ENCODE measurements at places on chromosomes 1 and 21.
A peak's percentile ranks its signal among the peaks of the same experiment; 100 is the strongest.

GRCh38 chr21:35882791-35883240 lies 177.5 kb downstream of the SETD4 start:
- no peak for DNase-seq
- H3K27ac ChIP-seq: no peak overlapping the region
- no peaks in the 10 kb centered on the region for H3K4me1 ChIP-seq
- no peaks in the 10 kb centered on the region for H3K27me3 ChIP-seq
- no peaks in the 10 kb centered on the region for H3K36me3 ChIP-seq

DNA sequence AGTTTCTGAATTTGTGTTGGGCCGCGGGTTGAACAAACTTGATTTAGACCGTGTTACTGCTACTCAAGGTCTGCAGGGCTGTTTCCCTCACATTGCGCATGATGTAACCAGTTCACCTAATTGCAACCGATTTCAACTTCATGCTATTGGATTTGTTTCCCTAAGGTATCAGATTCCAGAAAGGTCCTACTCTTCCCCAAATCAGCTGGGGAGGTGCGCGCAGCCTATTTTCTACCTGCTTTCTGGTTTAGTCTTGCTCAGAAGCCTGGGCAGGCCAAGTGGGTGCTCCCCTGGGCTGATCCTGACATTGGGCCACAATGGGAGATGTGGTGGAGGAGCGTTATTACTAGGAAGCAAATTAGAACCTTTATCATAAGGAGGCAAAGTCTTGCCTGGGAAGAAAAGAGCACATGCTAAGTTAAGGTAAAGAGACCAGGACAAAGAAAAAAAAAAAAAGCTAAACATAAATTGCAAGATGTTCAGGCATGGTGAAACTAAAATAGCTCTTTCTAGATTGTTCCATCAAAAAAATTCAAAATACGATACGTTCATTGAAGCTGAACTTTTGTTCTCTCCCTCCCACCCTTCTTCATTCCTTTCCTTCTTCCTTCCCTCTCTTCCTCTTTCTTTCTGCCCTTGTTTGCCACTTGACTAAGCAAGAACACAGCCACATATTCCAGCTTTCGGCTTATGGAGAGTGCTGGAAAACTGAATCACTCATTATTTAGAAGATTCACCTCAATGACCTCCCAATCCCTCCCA lies 28.8 kb upstream of the TARBP1 start:
- H3K27ac ChIP-seq: no peak overlapping the region
- no peak overlapping the region for H3K4me3 ChIP-seq
- H3K27me3 ChIP-seq: no peaks in the 10 kb centered on the region
- H3K4me1 ChIP-seq: peaks cover 13% of the 10 kb centered on the region

- H3K27ac ChIP-seq: no peak overlapping the region
- DNase-seq: no peak
- no peaks in the 10 kb centered on the region for H3K36me3 ChIP-seq
- no peaks in the 10 kb centered on the region for H3K4me1 ChIP-seq
- no peaks in the 10 kb centered on the region for H3K27me3 ChIP-seq
- no peak overlapping the region for H3K4me3 ChIP-seq
Measured at GRCh38 chr1:181180407-181181031, 92.0 kb downstream of the IER5 start.

- H3K4me3 ChIP-seq: no peak overlapping the region
- no peak for DNase-seq
- H3K27ac ChIP-seq: no peak overlapping the region
- H3K36me3 ChIP-seq: no peaks in the 10 kb centered on the region
- no peaks in the 10 kb centered on the region for H3K4me1 ChIP-seq
- no peaks in the 10 kb centered on the region for H3K27me3 ChIP-seq
Measured at GRCh38 chr21:24123785-24124184, 1483.5 kb downstream of the MRPL39 start.

GRCh38 chr1:40095806-40096205 lies 1.2 kb downstream of the PPT1 start:
- peaks cover 11% of the 10 kb centered on the region for H3K36me3 ChIP-seq
- H3K4me1 ChIP-seq: no peaks in the 10 kb centered on the region
- H3K4me3 ChIP-seq: no peak overlapping the region
- H3K27ac ChIP-seq: no peak overlapping the region
- no peaks in the 10 kb centered on the region for H3K27me3 ChIP-seq
- no peak for DNase-seq

GRCh38 chr1:40029608-40030007 lies 10.9 kb upstream of the CAP1 start:
- no peaks in the 10 kb centered on the region for H3K36me3 ChIP-seq
- H3K4me3 ChIP-seq: no peak overlapping the region
- H3K27me3 ChIP-seq: no peaks in the 10 kb centered on the region
- no peaks in the 10 kb centered on the region for H3K4me1 ChIP-seq
- no peak for DNase-seq

GRCh38 chr1:84214115-84214956 lies 70.3 kb downstream of the PRKACB start:
- H3K36me3 ChIP-seq: peaks cover 1% of the 10 kb centered on the region
- no peak overlapping the region for H3K27ac ChIP-seq
- no peaks in the 10 kb centered on the region for H3K4me1 ChIP-seq

GRCh38 chr1:212686591-212686990 lies 13.0 kb downstream of the BATF3 start:
- DNase-seq: no peak
- no peaks in the 10 kb centered on the region for H3K4me1 ChIP-seq
- no peaks in the 10 kb centered on the region for H3K27me3 ChIP-seq
- no peak overlapping the region for H3K4me3 ChIP-seq

GRCh38 chr1:242002510-242002909 lies 3.6 kb upstream of the MAP1LC3C start:
- H3K4me3 ChIP-seq: no peak overlapping the region
- H3K27ac ChIP-seq: no peak overlapping the region
- H3K4me1 ChIP-seq: no peaks in the 10 kb centered on the region

DNA sequence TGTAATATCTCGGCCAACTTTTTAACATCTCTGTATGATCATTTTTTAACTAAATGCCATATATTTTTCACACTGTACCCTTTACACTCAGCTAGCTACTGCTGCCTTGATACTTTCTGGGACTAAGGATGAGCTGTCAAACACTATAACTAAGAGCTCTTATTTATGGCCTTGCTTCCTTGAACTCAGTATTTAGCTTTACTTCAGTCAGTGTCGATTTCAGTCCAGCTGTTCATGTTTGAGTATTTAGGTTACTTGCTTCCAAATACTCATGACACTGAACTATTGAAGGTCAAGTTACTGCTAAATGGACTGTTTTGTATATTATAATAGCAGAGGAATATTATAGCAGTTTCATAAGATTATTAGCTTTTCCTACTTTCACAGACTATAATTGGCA lies 25.9 kb upstream of the USP25 start:
- no peak overlapping the region for H3K27ac ChIP-seq
- H3K36me3 ChIP-seq: no peaks in the 10 kb centered on the region
- no peak overlapping the region for H3K4me3 ChIP-seq
- DNase-seq: no peak
- no peaks in the 10 kb centered on the region for H3K4me1 ChIP-seq

DNA sequence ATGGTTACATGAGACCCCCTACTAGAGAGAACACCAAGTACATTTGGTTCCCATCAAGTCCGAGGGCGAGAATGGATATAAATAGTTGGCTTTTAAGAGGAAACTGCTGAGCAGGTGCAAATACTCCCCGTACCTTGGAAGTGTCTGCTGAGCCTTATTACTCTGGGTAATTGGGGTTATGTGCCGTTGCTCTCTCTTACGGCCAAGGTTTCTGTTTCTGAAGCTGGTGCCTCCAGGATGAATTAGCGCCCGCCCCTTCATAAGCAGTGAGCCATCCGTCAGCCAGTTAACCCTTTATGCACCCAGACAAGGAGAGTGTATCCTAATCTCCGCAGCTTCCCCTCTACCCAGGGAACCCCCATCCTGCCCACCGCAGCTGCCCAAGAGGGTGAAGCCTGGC lies 90.4 kb upstream of the AJAP1 start:
- H3K4me1 ChIP-seq: no peaks in the 10 kb centered on the region
- no peak overlapping the region for H3K4me3 ChIP-seq
- H3K27me3 ChIP-seq: no peaks in the 10 kb centered on the region
- no peak overlapping the region for H3K27ac ChIP-seq

DNA sequence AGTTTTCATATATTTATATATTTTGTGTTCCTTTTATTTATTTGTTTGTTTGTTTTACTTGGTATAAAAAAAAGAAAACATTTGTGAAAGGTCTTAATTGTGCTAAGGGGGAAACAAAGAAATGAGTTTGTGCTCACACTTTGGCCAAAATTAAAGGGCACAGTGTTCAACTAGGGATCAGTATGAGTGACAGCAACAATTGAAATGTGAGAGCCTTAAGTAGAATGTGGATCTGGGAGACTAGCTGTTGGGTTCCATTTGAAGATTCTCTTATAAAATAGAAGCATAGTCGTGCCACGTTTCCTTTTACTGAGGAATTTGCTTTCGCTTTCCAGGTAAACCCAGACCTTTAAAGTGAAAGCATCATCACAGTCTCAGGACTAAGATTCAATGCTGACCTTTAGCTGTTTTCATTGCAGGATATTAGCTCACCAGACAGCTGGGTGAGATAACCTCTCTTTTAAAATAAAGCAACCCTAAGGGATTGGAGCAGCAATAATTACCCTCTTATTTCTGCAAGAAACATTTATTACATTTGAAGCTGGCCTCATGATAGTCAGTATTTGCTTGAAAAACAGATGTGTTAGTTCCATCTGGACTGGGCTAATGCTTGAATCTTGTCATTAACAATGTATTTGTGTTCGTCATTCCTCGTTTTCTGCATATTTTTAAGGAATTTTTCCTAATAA lies 37.1 kb upstream of the CD55 start:
- H3K27ac ChIP-seq: peak overlapping the region; percentile 60
- peaks cover 6% of the 10 kb centered on the region for H3K4me1 ChIP-seq
- no peak for DNase-seq
- no peaks in the 10 kb centered on the region for H3K36me3 ChIP-seq
- no peak overlapping the region for H3K4me3 ChIP-seq
- H3K27me3 ChIP-seq: no peaks in the 10 kb centered on the region

DNA sequence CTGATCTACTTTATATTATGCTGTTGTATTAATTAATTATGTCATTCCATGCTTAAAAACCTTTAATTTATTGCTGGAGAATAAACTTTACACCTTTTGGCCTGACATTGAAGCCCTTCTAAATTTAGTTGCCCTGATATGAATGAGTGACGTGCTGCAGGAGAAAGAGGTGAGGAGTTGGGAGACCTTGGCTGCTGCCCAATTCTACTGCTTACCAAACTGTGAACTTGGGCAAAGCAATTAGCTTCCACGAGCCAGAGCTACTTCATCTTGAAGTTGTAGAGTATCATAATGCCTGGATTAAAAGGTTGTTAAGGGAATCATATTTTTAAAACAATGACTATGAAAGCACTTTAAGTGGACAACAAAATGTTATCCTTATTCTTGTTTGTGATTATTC lies 126.8 kb upstream of the DEPDC1 start:
- H3K27me3 ChIP-seq: no peaks in the 10 kb centered on the region
- no peak overlapping the region for H3K4me3 ChIP-seq
- H3K27ac ChIP-seq: no peak overlapping the region
- H3K4me1 ChIP-seq: no peaks in the 10 kb centered on the region
- DNase-seq: no peak

DNA sequence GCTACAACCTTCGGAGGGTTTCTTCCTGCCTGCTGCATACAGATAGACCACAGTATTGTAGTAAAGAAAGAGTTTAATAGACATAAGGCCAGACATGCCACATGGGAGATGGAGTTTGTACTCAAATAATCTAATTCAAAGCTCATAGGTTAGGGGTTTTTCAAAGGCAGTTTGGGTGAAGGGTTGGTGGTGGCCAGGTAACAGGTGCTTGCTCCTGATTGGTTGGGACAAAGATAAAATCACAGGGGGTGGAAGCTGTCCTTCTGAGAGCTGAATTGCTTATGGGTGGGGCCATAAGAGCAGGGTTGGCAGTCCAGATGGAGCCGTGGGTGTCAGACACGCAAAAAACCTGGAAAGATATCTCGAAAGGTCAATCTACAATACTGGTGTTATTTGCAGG lies 92.3 kb upstream of the ETV3 start:
- no peak for DNase-seq
- no peaks in the 10 kb centered on the region for H3K27me3 ChIP-seq
- no peaks in the 10 kb centered on the region for H3K36me3 ChIP-seq
- no peak overlapping the region for H3K4me3 ChIP-seq
- H3K27ac ChIP-seq: no peak overlapping the region
- no peaks in the 10 kb centered on the region for H3K4me1 ChIP-seq

DNA sequence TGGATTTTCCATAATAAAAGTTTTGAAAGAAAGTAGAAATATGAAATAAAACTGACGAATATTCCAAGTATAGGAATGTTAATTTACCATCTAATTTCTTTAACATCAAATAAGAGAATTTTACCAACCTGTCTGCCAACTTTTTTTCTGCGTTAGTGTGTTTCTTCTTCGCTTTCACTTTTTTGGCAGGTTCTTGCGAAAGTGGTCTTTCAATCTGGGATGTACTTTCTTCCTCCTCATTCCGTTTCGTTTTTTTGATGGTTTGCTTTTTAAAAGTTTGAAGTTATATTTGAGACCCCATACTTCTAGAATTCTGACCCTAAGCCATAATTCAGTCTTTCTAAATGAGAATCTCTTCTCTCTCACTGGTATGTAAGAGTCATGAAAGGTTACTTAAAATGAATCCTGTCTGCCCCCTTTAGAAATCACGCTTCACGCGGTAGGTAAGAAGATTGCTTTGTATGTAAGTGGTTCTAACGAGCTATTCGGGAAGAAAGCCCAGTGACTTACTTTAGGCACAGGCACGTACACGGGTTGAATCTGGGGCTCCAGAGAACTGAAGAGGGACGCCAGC lies 580 bp downstream of the RBM34 start:
- no peak for DNase-seq
- H3K27me3 ChIP-seq: no peaks in the 10 kb centered on the region
- peak overlapping the region; percentile 86 for H3K4me3 ChIP-seq
- H3K4me1 ChIP-seq: peaks cover 9% of the 10 kb centered on the region
- H3K36me3 ChIP-seq: peaks cover 18% of the 10 kb centered on the region
- peak overlapping the region; percentile 85 for H3K27ac ChIP-seq

GRCh38 chr21:37458669-37459276 lies 92.2 kb downstream of the DYRK1A start:
- no peaks in the 10 kb centered on the region for H3K36me3 ChIP-seq
- H3K4me1 ChIP-seq: peaks cover 79% of the 10 kb centered on the region
- DNase-seq: no peak
- H3K4me3 ChIP-seq: no peak overlapping the region

DNA sequence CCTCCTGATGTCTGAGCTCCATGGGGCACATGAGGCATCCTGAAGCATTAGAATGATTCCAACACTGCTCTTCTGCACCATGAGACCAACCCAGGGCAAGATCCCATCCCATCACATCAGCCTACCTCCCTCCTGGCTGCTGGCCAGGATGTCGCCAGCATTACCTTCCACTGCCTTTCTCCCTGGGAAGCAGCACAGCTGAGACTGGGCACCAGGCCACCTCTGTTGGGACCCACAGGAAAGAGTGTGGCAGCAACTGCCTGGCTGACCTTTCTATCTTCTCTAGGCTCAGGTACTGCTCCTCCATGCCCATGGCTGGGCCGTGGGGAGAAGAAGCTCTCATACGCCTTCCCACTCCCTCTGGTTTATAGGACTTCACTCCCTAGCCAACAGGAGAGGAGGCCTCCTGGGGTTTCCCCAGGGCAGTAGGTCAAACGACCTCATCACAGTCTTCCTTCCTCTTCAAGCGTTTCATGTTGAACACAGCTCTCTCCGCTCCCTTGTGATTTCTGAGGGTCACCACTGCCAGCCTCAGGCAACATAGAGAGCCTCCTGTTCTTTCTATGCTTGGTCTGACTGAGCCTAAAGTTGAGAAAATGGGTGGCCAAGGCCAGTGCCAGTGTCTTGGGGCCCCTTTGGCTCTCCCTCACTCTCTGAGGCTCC lies 11.1 kb upstream of the RASSF5 start:
- DNase-seq: no peak
- peaks cover 26% of the 10 kb centered on the region for H3K4me1 ChIP-seq
- peak overlapping the region; percentile 71 for H3K27ac ChIP-seq
- H3K27me3 ChIP-seq: no peaks in the 10 kb centered on the region
- no peak overlapping the region for H3K4me3 ChIP-seq
